ENCODE measurements at places on chromosomes 2 and 18.
A peak's percentile ranks its signal among the peaks of the same experiment; 100 is the strongest.

DNA sequence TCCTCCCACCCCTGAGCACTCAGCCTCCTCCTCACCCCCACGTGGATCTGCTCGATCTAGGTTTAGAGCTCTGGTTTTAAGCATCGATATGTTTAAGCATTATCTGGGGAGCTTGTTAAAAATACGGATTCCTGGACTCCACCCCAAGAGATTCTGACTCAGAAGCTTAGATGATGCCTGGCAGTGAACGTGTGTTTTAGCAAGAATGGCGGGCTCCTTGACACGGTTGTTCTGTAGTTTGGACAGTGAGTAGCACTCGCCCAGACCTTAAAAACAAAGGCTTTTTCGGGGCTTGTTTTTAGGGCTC, 47.3 kb downstream of the LDLRAD4 start:
- DNase-seq = no peak

DNA sequence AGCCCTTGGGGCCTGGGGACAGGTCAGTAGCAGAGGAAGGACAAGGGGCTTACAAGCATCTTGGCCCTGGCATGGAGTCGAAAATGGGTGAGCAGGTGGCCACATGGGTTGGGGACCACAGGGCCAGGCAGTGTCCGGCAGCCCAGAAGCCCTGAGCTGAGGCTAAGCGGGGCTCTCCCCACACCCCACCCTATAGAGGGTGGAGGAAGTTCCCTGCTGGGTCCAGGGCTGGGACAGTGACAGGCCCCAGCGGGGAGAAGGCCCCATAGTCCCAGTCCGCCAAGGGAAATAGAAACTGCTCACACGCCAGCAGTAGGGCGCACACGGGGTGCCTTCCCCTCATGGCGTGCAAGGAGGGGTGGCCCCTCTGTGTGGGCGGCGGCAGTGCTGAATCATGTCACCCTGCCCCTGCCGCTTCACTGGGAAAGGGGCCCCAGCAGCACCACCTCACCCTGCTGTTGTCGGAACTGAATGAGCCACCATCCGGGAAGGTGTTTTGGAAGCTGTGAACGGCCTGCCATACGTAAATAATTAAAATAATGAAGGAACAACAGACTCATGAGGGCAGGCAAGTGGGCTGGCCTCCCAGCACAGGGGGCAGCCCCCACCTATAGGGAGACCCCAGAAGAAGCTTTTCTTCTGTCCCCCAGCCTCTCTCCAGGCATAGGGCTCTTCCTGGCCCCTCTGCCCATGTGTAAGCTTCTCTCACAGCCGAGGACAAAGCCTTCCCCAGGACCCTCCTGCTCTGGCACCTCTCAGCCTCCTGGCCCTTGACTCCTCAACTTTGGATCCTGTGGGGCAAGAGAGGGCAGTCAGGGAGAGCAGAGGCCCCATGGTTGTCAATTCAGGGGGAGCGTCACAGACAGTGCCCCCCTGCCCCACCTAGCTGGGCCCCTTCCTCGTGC, 12.7 kb upstream of the DUSP2 start:
- DNase-seq = peak; percentile 93

DNA sequence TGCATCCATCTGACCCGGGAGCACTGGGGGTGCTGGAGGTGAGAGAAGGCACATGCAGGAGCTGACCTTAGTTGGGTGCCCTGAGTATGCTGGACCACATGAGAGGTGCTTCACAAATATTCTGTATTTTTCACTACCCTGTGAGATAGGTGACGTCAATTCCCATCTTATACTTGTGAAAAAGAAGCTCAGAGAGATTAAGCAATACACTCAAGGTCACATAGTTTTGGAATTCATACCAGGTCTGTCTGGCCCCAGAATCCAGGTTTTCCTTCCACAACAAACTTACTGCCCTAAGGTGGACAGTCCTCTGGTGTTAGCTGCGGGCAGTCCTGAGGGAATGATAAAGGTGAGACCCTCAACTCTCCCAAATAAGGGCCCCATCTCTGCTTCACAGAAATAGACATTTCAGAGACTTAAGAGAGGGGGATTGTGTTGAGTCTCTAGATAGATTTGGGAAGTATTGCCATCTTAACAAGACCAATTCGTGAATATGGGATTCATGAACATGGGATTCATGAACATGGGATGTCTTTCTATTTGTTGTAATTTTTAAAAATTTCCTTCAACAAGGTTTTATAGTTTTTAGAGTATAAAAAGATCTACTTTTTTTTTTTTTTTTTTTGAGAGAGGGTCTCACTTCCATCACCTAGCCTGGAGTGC, 64.0 kb upstream of the SMAD7 start:
- no peak for DNase-seq

- DNase-seq = no peak
These were observed 11.3 kb downstream of the SMAD7 start for GRCh38 chr18:48939205-48940097.

DNA sequence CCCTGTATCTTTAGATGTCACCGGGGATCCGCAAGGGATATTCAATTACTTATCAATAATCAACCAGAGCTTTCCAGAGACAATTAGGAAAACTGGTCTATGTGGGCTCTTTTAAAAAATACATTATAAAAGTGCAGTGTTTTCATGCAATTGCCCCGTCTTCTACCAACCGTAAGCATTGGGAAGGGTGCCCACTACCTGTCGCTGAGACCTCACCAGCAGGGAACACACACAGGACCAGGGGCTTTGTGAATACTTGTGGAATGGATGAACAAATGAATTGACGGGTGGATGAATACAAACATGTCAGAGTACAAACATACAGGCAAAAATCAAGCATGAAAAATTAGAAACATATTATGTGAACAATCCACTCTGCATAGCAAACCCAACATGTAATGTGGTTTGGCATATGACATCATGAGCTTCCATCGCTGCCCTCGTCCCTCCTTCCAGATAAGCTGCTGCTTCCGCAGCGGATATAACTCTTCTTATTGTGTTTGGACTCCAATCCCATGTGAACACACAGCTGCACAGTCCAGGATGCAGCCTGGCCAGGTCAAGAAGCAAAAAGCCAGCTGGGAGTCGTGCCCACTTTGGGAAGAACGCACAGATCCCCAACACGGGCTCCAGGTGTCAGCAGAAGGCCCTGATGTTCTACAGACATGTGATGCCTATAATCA, 5.3 kb downstream of the FHL2 start:
- DNase-seq = no peak

DNA sequence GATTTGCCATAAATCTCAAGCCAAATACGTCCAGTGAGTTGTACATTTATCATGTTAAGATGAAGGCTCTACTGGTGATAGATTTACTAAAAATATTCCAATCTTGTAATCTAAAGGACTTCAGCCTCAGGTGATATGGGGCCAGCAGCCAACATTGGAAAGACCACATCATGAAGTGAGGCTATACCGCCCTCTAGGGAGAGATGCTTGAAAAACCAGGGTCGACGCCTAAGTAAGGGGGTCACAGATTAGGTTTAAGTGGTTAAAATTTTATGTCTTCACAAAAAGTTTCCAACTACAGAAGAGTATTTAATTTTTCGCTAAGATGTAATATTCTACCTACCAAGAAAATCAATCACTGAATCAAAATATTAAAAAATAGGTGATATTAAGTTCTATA, 33.3 kb downstream of the DOCK10 start:
- no peak for DNase-seq

GRCh38 chr2:238635647-238636051, 208.9 kb downstream of the ASB1 start:
- DNase-seq = no peak

DNA sequence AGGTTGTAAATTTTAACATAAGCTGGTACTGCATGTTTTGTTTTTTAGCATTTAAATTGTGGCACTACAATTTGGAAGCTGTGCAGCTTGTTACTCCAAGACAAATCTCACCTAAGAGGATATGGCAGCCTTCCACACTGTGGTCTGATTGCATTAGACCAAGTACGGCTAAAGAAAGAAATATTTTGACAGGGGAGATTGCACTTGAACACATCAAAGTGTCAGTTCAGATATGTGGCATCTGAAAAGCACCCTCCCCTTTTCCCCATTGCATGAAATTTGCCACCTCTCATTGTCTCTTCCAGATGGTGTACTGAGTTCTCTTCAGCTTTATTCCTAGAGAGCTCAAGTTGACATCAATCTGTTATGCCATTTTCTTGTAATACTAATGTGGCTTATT, 295.9 kb downstream of the ERBB4 start:
- no peak for DNase-seq

GRCh38 chr2:169736902-169737301, 3.3 kb downstream of the KLHL23 start:
- DNase-seq = no peak

DNA sequence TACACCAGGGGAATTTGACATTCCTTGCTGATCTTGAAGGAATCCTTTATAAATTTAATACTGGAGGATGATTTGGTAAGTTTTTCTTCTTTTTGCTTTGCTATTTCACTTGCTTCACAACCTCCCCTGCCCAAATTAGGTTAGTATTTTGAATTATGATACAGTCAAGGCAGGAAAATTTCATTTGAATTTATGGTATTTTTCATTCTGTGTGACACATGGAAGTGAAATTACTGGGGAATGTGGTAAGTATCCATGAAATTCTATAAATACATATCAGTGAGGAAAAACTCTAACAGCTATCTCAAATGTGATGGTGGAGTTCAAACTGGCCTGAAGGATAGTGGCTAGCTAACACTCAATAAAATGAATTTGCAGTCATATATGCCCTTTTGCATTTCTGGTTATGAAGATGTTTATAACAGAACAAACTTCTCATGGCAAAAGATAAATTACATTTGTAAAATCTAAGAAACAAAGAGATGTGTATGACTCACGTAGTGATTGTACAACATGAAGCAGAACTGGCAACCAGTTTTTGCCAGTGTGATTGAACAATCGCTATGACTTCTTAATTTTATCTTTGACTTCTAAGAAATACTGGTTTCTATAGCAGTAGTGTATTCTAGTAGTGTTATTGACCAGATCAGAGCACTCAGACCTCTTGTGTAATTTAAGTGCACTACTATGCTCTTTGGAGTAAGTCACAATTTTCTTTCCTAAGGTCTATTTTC, 152.6 kb downstream of the IKZF2 start:
- no peak for DNase-seq

DNA sequence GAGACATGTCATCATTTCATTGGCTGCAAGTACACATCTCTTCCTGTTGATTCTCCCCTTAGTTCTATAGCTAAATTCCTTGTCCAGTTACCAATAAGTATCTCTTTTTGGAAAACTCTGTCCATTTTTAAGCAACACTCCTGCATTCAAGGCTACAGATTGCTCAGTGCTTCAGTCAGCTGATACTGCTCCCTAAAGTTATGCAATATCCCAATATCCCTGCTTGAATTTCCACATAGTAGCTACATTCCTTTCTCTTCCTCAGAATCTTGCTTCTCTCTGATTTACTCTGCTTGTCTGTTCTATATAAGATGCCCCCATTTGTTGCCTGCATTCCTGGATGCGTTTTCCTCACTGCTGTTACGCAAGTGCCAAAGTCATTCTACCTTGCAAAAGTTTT, 109.8 kb downstream of the PARD3B start:
- DNase-seq = no peak

GRCh38 chr2:147977679-147978078, 42.9 kb downstream of the ORC4 start:
- DNase-seq = no peak

DNA sequence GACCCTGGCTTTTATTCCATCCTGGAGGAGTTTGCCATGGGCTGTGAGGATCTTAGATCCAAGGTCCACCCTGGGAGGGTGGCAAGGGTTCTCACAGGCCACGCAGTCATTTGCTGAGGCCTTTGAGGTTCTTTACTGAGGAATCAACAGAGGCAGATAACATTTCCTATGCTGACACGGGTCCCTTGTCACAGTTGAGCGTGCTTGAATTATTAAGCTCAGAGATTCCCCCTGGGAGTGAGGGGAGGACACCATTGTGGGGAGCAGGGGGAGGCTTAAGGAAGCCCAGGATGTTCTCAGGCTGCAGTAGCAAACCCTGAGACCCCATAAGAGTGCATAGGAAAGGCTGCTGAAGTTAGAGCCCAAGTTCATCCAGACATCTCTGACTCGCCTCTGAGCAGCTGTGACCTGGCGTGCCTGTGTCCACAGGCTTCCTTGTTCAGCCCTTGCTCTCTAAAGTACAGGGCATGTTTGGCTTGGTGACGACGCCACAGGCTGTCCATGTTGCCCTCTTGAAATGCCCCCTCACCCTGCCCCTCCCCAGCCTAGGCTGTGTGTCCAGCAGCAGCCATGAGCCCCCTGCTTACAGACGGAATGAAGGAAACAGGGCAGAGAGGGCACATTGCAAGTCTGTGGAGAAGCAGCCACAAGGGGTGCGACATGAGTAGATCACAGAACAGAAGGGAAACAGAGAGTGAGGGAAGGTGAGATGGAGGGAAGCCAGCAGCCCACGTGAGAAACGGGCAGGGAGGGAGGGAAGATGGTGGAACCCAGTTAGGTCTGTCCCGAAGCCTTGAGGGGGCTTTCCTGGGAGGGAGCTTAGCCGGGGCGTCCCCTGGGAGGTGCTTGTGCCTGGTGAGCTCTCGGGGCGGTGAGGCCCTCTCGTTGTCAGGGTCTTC, 34.0 kb downstream of the NAPG start:
- DNase-seq = no peak

DNA sequence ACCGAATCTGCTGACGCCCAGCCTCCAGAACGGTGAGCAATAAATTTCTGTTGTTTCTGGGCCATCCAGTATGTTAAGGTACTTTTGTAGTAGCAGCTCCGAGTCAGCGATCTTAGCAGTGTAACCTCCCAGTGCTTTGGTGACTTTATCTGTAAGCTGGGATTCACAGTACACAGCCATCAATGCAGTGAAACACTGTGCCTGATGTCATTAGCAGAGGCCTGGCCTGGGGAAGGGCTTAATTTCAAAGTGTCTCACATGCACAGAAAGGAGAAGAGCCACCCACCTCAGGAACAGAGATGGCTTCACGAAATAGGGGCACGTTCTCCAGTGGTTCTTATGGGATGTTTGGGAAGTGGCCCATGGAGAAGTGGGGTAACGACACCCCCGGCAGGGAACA, 281.2 kb downstream of the PHLPP1 start:
- DNase-seq = no peak

GRCh38 chr2:6963727-6964126, 46.5 kb downstream of the RNF144A start:
- DNase-seq = no peak

GRCh38 chr2:96264086-96264485, 1.7 kb downstream of the TMEM127 start:
- no peak for DNase-seq

GRCh38 chr18:59690996-59691395, 6.2 kb downstream of the CCBE1 start:
- DNase-seq = no peak

- DNase-seq = peak; percentile 95
These were observed at the start of gene SPAG16 for GRCh38 chr2:213284105-213285090. SPAG16 (plus strand) TSS chr2:213284464.

DNA sequence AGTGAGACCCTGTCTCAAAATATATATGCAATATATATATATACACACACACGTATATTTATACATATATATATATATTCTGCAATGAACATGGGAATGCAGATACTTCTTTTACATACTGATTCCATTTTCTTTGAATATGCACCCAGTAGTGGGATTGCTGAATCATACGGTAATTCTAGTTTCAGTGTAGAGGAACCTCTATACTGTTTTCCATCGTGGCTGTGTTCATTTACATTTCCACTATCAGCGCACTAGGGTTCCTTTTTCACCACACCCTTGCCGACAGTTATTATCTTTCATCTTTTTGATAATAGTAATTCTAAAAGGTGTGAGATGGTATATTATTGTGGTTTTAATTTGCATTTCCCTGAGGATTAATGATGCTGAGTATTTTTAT, 52.3 kb upstream of the SLC39A10 start:
- no peak for DNase-seq

GRCh38 chr2:225660262-225661131, 261.0 kb downstream of the NYAP2 start:
- peak; percentile 81 for DNase-seq

GRCh38 chr18:62982600-62983251, 267.4 kb downstream of the PHLPP1 start:
- DNase-seq = peak; percentile 50

Measured in stimulated activated CD4-positive, alpha-beta T cell treated with anti-CD3 and anti-CD28 coated beads, Interleukin-2, amount 100 ng/mL, for 48 hours (primary cell).